Large intestine (tissue), 12 donors: ENCODE measurements at places on chromosomes 12 and 14. TPM values are rescaled to one million over a fixed set of nuclear protein-coding genes. Genes with fewer than 3 reads are reported as not detected.

DNA sequence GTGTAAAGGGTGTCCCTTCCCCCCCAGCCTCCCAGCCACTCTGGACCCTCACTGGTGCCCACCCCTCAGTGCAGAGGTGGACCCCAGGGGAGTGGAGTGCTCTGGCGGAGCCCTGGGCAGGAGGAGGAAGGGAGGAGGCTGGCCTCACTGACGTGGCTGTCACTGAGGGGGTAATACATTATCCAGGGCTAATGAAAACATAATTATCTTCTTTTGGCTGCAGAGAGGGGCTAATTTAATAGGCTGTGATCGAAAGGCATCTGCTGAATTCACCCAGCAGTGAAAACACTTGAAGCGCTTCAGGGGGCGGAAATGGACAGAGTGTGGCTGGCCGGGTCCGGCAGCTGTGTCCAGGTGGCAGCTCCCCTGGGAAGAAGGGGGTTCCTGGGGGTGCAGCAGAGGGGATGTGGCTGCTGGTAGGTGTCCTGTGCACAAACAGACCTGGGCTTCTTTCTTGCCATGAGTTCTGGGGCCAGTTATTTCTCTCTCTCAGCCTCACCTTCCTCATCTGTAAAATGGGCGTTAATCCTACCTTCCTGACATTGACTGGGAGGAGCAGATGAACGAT is 3.7 kb upstream of the NOS1 start:
- DNase-seq = no peak

DNA sequence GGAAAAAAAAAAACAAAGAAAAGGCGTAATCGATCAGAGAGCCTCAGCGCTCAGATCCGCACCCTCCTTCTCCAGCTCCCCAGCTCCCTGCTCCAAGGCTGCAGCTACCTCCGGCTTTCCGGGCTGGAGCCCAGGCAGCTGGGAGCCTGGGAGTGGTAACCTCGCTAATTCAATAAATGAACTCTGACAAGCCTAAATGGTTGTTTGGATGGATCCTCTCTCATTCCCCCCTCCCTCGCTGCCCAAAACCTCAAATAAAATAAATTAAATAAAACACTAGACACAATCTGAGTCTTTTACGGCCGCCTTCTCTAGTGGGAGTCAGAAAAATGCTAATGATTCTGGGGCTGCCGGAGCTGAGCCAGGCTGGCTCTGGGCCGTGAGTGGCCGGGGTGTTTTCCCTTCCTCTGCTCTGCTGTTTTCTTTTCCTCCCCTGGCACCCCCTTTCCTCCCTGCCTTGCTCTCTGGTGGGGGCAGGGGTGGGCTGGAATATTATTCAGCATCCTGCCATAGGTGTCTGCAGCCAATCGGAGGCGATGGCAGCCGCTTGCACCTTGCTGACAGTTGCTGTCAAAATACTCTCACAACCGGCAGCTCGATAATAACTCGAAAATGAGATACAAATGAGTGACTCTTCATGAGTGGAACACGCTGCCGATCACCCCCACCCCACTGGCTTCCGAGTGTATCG is 76.1 kb downstream of the RBM19 start:
- no peak for DNase-seq

DNA sequence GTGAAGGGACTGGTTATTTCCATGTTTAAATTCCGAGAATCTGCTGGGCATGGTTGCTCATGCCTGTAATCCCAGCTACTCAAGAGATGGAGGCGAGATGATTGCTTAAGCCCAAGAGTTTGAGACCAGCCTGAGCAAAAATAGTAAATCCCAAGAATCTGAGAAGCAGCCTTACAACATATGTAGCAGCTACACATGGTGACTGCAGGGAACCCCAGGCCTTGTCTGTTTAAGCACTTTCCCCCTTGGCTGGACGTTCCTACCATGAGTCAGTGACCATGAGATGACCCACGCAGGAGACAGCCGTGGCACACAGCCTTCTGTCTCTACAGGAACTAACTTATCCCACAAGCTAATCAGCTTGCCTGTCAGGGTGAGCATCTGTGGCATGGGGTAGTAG is 5.5 kb upstream of the SLC24A4 start:
- DNase-seq = no peak

GRCh38 chr12:45402288-45402687 is 186.4 kb downstream of the ANO6 start:
- DNase-seq = peak; percentile 14

Gene GLIPR1L1
- polyA plus RNA-seq = 0.27 TPM

DNA sequence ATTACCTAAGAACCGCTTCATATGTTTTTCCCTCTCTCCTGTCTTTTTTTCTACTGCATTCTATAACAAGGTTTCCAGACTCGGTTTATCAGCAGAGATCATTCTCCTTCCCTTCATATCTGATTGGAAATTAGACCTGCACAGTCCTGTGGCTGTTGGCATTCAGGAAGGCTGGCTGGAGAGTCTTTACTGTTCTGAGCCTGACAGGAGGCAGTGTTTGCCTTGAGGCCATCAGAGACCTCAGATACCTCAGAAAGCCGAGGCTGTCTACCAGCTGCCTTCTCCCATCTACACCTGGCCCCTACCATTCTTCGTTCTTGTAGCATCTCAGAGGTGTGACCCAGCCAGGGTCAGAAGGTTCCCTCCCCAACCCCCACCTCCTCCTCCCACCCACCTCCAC is 182.0 kb downstream of the CAND1 start:
- DNase-seq = no peak

DNA sequence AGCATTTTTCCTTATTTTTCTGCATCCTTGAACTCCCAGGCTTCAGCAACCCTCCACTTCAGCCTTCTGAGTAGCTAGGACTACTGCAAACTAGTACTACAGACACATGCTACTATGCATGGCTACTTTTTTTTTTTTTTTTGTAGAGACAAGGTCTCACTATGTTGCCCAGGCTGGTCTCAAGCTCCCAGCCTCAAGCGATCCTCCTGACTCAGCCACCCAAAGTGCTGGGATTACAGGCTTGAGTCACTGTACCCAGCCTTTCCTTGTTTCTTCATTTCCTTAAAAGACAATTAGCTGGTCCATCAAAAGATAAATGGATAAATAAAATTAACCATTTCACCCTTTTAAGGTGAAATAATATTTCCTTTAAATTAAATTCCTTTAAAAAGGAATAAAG is 205.8 kb downstream of the SPTSSA start:
- no peak for DNase-seq

Gene IGFBP6
- polyA plus RNA-seq = 19.7 TPM

- no peak for DNase-seq
Measured at GRCh38 chr12:13956060-13956590, 25.3 kb downstream of the GRIN2B start.

DNA sequence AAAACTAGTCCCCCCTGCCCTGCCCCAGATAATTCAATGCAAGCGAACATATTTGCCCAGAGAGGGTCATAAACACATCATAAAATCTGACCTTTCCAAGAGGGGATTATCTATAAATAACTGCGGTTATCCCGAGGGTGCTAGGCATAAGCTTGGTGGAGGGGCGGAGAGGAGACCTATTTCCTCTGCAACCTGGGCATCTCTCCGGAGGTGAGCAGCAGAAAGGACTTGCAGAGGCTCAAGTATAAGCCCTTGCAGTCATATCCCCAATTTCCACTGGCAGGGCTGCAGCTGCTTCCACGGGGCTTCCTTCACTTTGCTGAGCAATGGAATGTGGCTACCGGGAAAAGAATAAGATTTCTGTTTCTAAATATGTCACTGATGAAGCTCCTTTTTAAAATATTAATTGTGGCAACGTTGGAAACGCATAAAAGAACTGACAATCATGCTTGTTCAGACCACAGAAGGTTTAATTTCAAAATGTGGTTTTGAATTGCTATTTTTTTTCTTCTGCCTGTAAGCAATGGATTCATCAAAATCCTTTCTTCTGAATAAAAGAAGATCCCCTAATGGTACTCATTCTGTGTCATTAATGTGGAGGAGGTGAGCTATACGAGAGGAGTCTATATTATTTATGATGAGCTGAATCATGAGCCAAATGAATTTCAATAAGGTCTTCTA is 268.9 kb upstream of the ATP2B1 start:
- no peak for DNase-seq

Gene LRP1-AS
- 1.7 TPM for polyA plus RNA-seq

DNA sequence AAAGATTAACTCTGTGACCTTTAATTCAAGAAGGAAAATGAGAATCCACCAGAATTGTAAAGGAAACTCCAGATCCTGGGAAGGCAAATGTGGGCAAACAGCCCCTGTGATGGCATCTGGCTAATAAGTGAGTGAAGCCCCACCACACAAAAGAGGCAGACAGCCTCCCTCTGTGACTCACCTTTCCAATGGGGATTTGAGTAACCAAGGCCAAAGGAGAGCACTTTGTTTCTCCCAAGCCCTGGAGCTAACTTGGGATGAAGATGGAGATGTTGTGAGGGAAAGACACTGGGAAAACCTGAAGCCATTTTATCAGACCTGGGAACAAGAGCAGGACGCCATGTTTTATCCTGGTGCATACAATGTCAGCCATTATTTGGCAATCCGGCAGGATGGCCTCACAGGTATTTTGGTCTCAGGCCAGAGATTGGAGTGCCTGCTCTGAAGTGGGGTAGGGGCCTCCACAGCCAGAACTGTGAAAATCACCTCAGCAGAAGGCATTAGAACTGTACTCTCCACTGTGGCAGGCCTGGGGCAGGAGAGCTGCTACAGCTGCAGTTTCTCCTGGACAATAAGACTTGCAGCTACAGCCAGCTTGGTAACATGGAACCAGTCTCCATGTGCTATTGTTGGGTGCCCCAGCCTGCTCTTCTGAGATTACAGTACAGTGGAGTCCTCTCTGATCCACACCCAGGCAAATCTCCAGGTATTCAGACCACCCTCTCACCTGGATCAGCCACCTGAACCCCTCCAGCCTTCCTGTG is 96.6 kb upstream of the PCED1B start:
- DNase-seq = no peak
